Activated gamma-delta T cell treated with Interleukin-2 at 50 U/mL for 16 hours (primary cell): ENCODE measurements at places on chromosomes 11 and 22.
A peak's percentile ranks its signal among the peaks of the same experiment; 100 is the strongest.

DNA sequence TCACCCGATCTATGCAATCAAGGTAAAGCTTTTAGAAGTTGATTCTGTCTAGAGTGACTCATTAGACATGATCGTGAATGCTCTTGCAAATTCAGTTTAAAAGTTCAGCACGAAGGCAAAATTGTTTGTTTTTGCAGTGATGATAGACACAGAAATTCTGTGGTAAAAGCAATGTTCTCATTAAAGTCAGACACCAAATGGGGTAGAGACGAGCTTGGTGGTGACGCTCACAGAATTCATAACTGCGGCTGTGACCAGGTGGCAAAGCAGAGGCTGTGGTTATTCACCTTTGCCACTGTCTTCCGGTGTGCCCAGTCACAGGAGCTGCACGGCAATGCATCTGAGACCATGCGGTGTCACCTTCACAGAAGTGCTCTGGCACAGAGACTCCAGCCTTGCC is 83.4 kb downstream of the WNT7B start:
- DNase-seq = peak; percentile 12

- no peak for DNase-seq
Measured at GRCh38 chr11:133506023-133506422, 26.3 kb downstream of the OPCML start.

- DNase-seq = no peak
Measured at GRCh38 chr11:130047141-130047540, 22.6 kb upstream of the APLP2 start.

- no peak for DNase-seq
Measured at GRCh38 chr11:27418356-27418755, 54.2 kb downstream of the LGR4 start.

DNA sequence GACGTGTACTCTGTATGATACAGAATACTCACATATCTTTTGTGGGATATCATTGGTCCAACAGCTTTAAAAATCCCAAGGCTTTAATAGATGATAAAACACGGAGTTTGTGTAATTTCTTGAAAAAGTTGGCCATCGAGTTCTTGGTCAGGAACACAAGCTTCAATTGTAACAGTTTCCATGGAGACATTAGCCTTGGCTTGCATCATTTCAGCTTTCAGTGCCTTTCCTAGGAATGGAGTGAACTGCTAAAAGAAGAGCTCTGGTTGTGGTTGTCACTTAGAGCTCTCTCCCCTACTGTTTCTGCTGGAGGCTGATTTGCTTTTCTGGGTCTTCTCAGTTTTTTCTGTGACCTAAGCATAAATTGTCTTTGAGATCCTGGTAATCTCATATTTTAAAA is 14.2 kb downstream of the BMAL1 start:
- no peak for DNase-seq

DNA sequence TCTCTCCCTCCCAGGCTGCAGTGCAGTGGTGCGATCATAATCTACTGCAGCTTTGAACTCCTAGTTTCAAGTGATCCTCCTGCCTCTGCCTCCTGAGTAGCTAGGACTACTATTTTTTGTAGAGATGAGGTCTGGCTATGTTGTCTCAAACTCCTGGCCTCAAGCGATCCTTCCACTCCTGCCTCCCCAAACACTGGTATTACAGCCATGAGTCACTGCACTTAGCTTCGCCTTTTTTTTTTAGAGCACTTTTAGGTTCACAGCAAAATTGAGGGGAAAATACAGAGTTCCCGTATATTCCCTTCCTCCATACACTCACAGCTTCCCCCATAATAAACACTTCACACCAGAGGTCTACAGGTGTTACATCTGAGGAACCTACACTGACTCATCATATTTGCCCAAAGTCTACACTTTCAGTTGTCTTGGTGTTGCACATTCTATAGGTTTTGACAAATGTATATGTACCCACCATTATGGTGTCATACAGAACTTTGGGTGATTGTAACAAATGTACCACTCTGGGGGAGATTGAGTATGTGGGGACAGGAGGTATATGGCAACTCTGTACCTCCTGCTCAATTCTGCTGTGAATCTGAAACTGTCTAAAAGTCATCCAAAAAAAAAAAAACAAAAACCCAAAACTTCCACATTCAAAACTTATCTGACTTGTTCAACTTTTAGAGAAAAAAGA is 11.3 kb upstream of the SLC37A4 start:
- no peak for DNase-seq
